HEK293T (cell line): ENCODE measurements at places on chromosomes 2 and 18.

DNA sequence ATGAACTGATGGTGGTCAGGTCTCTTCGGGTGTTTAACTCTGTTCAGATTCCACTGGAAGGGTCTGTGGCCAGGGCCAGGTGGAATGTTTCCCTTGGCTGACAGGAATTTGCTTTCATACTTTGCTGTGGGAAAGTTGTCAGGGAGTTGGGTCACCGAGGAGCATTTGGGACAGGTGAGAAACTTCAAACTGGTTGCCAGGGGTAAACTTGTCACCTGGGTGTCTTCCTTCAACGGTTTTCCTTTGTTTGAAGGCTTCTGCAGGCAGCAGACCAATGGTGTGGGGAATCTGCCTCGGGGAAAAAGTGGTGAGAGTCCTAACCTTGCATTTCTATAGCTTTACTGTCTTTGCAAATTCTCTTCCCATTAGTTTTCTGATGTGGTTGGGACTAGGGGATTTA, 92.2 kb downstream of the TGFA start:
- DNase-seq, result no peak

- DNase-seq, result no peak
Measured at GRCh38 chr2:148067801-148068200, 46.9 kb downstream of the MBD5 start.

GRCh38 chr2:54738281-54738680, 14.8 kb downstream of the EML6 start:
- DNase-seq, result no peak

- no peak for DNase-seq
Measured at GRCh38 chr2:62939735-62940491, 110.7 kb upstream of the OTX1 start.

GRCh38 chr2:12097859-12098258, 351.4 kb downstream of the LPIN1 start:
- DNase-seq, result no peak

DNA sequence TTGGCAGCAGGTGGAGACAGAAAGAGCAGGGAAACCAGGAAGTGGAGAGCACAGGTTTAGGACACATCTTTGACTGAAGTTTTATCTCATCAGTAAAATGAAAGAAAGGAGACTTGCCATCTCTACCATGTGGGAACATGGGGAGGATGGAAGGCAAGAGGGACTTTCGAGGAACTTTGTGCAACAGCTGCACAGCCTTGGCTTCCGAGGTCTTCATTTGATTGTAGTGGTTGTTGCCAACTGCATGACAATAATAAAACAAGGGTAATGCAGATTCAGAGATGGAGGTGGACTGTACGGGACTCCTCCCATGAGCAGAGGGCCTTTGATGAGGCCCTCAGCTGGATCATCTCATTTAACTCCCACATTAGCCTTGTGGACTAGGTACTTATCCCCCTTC, 49.3 kb upstream of the FZD7 start:
- no peak for DNase-seq

DNA sequence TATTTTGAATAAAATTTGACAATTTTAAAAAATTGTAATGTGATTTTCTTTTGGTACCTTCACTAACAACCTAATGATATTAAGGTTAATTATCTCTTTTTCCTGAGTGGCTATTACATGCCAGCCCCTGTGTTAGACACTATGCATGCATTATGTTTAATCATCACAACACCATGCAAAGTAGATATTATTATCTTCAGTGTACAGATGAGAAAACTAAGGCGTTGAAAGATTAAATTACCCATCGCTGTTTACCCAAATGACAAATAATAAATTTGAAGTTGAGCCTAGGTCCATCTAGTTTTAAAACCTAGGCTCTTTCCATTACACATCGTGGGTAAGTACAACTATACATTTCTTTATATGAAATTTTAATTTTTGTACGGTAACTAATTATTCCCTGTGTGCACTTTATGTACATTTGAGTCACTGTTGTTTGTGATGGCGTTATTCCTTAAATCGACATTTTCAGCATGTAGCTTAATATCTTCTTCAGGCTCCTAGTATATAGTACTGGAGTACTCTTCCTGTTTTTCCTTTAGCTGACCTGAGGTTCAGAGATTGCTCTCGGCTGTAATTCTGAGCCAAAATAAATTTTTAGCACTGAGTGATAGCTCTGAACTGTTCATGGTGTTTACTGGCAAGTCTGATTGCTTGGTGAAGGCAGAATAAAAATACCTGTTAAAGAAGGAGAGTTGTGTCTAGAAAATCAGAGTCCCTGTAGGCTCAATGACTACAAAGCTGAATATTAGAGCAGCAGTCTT, 13.9 kb upstream of the MBD2 start:
- no peak for DNase-seq

GRCh38 chr2:44163777-44164176, 4.9 kb upstream of the PPM1B start:
- DNase-seq, result no peak

- no peak for DNase-seq
Measured at GRCh38 chr2:69889302-69889701, 4.5 kb upstream of the SNRNP27 start.

DNA sequence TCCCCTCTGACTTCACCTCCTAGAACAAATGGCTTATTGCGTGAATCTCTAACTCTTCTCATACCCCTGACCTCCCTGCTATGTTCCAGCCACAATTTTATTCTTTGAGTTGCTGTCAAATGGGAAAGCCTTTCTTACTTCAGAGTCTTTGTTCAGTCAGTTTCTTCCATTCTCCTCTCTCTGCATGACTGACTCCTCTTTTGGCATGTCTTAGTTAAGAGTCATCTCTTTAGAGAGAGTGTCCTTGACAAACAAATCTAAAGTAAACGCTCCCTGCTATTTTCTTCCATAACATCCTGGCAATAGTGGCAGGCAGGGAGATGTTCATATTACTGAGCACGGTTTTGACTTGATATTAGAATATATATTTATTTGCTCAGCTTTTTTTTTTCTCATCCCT, 170.7 kb upstream of the ERBB4 start:
- no peak for DNase-seq

DNA sequence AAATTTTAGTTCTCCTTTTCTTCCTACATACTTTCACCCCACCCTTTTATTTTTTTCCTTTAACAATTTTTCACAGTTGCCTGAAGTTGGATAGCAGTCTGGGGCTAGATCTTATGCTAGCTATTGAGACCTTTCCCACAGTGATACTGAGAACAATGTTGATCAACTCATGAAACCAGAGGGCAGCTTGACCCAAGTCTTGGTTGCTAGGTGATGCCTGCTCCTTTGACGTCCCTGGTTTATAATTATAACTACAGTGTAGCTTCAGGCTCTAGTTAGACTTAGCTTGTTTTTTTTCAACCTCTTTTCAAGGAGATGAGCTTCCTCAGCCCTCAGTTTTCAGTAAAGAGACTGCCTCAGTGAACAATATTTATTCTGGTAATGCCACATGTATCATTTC, 648.5 kb downstream of the IRS1 start:
- DNase-seq, result no peak

GRCh38 chr2:170530284-170530745, 184.8 kb upstream of the SP5 start:
- DNase-seq, result peak; percentile 69

DNA sequence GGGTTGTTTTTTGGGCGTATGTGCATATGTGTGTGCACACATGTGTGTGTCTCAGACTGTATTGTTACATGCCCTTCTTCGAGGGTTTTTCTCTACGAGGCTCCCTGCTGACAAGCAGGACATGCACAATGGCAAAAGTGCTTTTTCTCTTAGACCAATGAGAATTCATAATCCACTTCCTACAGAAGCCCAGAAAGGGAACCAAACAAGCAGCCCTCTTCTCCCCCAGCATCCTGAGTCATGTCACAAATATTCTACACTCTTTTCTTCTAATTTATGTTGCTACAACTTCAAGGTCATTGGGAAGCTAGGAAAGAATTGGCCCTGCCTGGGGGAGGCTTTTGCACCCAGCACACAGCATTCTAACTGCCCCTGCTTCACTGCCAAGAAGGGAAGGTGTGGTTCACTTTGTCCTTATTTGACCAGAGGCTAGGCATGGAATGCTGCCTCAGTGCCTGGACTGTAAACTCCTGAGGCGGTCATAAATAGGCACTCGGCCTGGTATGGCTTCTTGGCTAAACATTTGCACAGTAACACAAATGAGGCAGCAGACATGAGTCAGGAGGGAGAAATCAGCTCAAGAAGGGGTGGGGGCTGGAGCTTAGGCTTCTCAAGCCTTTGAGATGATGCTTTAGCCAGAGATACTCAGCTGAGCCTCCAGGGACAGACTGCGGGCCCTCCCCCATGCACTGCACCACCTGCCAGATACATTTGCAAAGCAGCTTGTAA, 92.7 kb upstream of the KLF7 start:
- DNase-seq, result no peak

- no peak for DNase-seq
Measured at GRCh38 chr2:237490009-237490711, 3.1 kb downstream of the MLPH start.

- peak; percentile 5 for DNase-seq
Measured at GRCh38 chr2:149994057-149994728, 406.6 kb upstream of the MMADHC start.

DNA sequence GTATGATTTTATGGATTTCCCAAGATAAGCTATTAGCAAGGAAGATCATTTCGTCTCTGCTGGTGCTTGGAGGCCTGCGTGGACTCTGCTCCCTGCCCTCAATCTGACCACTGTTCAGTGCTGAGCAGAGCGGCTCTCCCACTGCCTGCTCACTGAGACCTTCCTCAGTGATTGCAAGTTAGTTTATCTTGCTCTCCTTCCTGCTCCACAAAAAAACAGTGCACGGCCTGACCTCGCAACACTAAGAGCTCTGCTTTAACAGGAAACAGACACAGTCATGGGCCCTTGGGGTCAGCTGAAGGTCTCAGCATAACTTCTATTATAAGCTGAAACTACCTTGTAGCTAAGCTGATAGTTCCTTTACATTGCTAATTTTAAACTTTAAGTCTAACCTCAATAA, 53.1 kb downstream of the PRELID3A start:
- DNase-seq, result no peak

GRCh38 chr2:218407717-218408116, 8.0 kb downstream of the CTDSP1 start:
- DNase-seq, result no peak

DNA sequence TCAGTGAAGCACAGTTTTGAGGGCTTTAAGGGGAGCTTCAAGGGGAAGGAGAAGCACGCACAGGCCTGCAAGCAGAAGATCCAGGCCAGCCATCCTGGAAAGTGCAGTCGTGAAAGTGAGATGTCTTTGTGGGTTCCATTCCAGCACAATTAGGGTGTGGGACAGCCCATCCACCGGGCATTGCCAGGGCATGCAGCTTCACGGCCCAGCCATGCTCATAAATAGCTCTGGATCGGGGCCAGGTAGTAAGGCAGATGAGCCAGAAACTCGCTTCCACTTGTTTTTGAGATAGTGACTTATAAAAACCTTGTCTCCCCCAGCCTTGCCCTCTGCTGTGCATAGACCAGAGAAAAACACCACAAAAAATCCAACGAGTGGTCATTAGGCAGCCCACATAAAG, 21.0 kb downstream of the KDSR start:
- no peak for DNase-seq

DNA sequence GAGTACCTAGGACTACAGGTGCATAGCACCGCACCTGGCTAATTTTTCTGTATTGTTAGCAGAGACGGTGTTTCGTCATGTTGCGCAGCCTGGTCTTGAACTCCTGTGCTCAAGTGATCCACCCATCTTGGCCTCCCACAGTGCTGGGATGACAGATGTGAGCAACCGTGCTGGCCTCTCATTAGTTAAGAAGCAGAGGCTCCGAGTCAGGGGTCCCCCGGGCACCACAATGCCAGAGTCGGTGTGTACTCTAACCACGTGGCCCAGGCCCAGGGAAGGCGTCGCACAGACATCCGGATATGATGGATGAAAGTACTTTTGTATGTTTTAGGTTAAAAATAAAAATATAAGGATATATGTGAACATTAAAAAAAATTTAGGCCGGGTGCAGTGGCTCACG, 28.3 kb upstream of the HPCAL1 start:
- no peak for DNase-seq

DNA sequence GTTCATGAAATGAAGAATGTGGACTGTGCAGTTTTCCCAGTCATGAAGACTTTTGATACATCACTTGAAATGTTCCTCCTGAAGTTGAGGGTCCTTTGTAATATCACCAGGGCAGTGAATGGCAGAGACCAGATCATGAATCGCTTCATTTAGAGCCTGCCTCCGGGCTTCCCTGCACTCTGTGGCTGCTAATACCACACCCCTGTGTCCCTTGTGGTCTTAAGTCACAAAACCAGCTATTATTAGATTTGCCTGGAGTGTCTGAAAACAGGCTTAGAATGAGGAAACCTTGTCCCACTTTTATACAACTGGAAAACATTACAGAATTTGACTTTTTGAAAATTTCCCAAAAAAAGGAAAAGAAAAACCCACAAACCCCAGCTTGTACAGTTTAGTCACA, 147.9 kb downstream of the MGAT5 start:
- no peak for DNase-seq

DNA sequence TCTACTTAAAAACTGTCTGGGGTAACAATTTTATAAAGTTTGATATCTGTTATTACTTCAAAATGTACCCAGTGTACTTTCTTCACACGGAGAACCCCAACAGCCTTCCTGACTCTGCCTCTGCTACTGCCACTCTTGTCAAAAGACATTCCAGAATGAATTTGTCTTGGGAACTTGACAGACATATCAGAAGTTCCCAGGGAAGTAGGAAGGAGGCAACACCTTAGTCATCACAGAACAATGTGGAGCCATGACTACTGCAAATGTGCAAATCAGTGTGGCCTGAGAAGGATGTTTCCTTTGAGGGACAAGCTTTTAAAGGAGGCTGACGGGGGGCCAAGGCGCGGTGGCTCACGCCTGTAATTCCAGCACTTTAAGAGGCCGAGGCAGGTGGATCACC, 133.8 kb upstream of the RNF152 start:
- no peak for DNase-seq

GRCh38 chr2:139480161-139480650, 700.0 kb upstream of the NXPH2 start:
- DNase-seq, result no peak

DNA sequence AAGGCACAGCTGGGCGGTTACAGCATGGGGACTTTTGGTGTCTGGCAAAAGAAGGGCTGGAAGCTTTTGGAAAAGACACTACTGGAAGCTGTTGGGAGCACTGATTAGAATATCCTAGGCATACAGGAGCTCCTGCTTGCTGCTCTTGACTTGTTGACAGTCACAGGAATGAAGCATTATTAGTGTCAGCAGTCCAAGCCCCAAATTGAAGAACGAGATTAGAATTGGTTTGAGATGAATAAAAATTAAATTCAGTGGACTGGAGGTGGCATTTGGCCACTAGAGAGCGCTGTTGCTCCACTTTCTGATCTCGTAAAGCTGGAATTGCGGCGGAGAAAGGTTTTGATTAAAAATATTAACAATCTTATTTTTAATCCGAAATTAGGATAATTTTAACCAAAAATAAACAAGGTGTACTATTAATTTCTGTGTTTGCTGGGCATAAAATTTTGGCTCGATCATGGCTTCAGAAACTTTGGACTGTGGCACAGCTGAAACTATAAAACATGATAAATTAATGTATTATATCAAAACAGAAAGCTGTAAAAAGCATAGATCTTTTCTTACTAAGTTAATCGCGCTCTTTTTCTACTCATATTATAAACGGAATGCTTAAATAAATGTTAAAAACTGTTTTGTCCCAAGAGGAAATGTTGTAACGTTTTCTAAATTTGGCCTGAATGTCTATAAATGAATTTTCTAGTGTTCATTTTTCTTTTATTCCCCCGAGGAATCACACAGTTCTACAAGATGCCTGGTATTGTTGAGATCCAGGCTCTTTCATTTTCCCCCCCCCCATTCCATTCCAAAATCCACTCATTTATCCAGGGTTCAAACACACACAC, 2.4 kb upstream of the HOXD8 start:
- no peak for DNase-seq
